Gastroesophageal sphincter (tissue), 4 donors: ENCODE measurements at places on chromosomes 1 and 21.
A peak's percentile ranks its signal among the peaks of the same experiment; 100 is the strongest.

DNA sequence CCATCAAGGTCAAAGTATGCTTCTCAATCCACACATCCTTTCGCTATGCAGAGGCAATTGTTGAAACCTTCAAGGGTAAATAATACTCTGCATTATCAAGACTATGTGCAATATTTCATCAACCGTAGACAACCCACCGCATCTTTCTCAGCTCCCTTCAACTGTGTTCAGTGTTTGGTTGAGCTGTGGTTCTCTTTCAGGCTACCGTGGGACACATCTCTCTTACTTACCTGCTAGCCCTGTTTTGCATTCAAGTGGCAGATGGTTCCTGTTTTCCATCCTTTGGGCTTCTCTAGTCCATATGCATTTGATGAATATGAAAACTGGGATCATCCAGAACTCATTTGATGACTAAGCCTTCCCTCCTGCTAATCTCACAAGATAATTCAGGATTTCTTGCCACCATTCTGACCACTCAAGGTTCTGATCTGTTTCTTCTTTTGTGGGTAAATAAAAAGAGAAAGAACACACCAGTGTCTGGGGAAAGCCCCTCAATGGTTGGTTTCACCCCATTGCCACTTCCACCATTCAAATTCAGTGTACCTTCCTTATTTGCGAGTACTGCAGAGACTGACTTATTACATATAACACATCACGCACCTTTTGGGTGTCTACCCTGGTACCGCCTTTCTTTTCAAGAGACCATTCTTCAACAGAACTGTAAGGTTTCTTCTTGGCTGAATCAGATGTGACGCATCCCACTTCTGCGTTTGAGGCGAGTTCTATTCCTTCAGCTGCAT lies 61.7 kb downstream of the BACE2 start:
- ATAC-seq: no peak

DNA sequence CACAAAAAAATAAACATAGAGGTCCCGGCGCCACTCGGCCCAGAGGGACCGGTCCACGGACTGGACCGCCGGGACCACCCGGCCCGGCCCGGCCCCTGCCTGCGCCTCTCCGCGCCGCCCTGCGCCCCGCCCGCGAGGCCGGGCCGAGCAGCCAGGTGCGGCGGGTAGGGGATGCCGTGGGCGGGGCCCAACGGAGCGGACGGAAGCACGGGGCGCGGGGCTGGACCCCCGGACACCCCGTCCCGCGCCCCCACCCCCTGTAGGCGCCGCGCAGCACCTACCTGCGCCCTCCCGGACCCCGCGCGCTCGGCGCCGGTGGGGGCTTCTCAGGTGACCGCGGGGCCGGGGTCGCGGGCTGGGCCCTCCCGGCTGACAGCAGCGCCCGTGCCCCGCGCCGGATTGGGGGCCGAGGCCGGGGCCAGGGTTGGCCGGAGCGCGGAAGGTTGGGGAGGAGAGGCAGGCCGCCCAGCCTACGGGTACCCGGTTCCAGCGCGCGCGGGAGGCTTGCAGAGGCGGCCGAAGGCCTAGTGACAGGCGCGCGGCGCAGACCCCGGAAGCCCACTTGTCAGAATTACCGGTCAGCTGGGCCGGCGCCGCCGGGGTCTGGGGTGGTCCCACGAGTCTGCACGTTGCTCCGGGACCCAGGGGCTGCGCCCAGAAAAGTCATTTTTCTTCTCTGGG lies 351.9 kb upstream of the CAMK1G start:
- ATAC-seq: no peak

DNA sequence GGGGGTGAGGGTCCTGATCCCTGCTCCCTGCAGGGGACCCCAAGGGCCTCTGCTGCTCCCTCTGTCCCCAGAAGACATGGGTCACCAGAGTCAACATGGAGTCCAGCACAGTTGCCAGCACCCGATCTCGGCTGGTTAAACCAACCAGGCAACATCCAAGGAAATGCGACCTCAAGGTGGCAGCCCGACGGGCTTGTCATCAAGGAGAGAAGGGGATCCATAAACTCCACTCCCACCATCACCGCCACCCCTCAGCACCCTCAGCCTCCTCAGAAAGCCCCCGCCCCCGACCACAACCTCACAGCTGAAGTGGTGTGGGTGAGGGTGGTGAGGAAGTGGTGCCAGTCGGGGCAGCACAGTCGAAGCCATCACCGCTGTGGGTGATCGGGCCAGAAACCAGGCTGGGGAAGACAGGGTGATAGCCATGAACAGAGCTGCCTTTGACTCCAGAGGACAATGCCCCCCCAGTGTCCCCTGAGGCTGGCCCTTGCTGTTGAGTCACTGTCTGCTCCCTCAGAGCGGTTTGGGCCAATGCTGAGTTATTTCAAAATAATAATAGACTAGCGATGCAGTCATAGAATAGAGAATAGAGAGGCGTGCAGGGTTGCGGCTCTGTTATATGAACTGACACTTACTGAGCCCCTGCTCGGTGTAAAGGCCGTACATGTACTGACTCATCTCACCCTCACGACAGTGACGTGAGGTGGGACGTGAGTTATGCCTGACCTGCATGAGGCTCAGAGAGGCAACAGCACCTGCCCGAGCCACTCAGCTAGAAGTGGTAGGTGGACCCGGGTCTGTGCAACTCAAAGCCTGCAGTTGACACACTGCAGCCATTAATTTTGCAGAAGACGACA lies 88.7 kb upstream of the IFFO2 start:
- no peak for ATAC-seq

DNA sequence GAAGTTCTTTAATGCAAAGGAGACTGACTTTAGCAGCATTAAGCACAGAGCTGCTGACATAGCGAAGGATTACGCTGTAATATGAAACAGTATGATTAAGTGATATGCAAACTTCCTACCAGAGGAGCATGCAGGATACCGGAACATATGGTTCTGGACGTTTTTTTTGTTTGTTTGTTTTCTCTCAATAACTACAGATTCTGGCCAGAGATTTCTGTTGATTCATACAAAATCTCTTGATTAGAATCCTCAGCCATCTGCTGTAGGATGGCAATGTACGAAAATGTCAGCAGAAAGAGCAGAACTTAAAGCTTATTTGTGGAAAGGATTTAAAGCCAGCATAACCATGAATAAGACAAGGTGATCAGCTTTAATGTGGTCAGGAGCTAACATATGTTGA lies 970.7 kb downstream of the KCNT2 start:
- ATAC-seq: no peak

- ATAC-seq: no peak
Measured at GRCh38 chr1:32052887-32053286, 19.9 kb upstream of the TMEM39B start.

DNA sequence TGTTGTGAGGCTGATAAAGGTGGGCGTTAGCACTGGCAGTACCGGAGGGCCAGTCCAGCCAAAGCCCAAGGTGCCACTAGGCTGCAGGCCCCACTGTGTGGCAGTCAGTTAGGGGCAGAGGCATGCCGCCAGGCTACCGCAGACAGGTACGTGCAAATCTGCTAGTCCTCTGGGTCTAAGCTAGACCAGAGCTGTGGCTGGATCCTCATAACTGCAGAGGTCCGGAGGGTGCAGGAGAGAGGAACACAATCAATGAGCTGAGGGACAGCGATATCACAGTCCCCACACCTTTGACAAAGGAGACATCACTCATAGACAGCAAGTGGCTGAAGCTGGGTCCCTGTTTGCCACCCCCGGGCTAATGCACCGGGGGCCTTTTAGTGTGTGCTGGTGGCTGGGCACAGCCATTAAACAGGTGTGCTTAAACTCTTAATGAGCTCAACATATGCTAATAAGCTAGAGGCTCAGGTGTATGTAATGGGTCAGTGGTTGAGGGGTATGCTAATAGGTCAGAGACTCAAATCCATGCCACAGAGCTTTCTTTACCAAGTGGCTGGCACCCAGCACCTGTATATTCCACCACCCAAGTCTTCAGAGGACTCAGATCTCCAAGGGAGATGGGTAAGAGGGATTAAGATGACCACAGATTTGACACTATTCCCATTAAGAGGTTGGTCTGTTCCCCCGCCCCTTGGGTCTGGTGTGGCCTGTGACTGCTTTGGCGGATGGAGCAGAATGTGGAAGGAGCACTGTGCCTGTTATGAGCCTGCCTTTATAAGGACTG lies 82.0 kb downstream of the GLIS1 start:
- ATAC-seq: no peak

GRCh38 chr21:17512253-17513213 lies at the start of gene CXADR:
Gene CXADR, plus strand, starts transcription at chr21:17513043. Its CDS starts 87 bp downstream, at chr21:17513130.
- peak; percentile 59 for ATAC-seq

DNA sequence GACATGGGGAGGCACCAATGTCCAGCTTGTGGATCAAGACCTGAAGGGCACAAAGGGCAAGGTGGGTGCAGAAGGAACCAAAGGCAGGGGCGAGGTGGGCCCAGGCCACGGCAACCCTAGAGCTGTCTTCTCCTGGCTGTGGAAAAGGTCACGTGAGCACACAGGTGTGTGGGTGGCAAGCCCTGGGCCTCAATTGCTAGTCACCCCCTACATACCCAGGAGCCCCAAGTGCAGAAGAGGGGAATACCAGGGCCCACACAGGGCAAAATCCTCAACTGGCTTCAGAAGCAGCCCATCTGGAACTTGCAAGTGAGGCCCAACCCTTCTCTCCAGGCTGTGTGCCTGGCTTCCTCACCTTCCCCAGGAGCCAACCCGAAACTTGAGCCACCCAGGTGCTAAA lies 25.6 kb downstream of the ZBTB17 start:
- no peak for ATAC-seq

GRCh38 chr1:232059726-232060374 lies 433.3 kb downstream of the DISC1 start:
- ATAC-seq: no peak

- no peak for ATAC-seq
Measured at GRCh38 chr1:211944733-211945500, 90.4 kb downstream of the INTS7 start.

DNA sequence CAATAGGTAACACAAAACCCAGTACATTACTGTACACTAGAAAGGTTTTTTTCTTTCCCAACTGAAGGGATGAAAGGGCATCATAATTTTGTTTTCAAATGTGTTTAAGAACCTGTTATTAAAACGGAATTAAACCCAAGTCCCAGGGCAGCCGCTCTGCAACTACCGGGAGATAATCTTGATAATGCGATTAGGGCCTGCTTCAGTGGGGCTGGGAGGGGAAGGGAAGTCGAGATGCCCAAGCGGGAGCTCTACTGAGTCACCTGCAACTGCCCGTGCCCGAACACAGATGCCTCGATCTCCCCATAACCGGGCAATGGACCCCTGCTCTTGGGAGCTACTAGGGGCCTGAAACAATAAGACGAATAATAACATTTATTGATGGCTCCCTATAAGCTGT lies 61.4 kb downstream of the KAZN start:
- no peak for ATAC-seq

- no peak for ATAC-seq
Measured at GRCh38 chr1:162663086-162663485, 30.8 kb downstream of the DDR2 start.

DNA sequence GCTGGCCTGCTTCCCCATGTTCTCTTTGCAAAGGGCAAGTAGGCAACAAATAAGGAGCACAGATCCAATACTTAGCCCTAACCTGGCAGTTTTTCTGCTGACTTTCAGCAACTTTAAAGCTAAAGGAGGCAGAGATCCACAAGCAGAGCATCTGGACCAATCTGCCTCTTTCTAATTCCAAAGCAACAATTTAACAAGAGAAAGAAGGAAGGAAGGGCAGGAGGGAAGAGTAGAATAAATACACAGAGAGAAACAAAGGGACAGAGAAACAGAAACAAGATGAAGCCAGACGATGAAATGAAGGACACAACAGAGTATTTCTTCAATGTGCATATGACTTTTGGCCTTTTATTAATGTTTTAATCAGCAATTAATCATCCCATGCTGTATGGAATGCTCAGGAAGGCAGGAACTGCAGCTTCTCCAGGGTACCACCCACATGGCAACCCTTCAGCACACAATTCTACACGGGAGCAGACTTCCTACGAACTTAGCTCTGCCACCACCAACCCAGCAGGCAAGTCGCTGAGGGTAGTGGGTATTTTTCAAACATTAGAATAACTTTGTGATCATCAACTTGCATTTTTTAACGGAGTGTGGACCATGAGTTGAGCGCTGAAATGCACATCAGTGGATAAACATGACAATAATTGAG lies 15.3 kb downstream of the CLCC1 start:
- peak; percentile 51 for ATAC-seq

DNA sequence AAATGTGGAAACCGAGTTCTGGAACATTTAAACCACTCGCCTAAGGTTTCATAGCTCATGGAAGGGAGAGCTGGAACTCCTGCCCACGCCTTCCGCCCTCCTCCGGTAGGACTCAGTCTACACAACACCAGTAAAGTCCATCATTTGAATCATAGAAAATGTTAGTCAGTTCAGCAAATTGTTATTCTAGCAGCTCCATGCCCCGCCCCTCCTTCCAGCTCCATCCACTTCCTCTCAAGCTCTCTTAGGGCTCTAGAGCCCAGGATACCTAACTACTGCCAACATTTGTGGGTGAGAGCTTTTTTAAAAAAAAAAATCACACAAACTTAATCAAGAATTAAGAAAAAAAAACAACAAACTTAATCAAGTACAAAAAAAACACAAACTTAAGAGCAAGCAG lies 121.8 kb downstream of the TBX15 start:
- ATAC-seq: no peak

DNA sequence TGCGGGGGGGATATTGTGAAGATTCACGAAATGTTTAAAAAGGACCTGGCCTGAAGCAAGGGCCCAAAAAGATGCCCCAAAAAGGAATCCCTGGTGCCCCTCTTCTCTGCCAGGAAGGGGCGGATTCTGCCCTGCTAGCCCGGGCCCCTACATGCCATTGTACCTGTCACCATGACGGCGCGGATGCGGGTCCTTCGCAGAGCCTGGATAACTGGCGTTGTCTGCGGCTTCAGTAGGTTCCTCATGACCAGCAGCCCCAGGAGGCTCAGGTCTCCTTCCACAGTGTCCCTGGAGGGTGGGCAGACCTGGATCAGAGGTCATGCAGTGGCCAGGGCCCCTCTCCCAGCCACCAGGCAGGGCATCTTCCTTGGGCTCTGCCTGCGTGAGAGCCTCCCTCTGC lies 11.2 kb upstream of the MFAP2 start:
- no peak for ATAC-seq

- ATAC-seq: no peak
Measured at GRCh38 chr1:115306146-115306545, 31.9 kb downstream of the NGF start.

- ATAC-seq: no peak
Measured at GRCh38 chr1:77756052-77756754, 3.4 kb downstream of the USP33 start.

- ATAC-seq: no peak
Measured at GRCh38 chr1:225257081-225257480, 170.8 kb downstream of the LBR start.

DNA sequence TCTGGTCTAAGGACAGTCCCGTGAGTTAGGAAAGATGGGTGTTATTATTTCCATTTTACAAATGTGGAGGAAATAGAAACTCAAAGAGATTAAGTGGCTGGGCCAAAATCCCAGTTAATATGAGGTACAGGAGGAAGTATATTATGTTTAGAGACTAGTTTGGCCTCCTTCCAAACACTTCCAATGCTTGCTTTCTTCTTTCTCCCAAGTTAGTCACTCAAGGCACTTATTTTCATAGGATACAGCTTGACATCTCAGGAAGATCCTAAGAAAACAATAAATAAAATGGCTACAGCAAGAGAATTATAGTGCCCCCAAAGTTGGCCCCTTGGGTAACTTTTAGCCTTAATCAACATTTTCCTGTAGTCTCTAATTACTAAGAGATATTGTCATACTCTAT lies 47.5 kb upstream of the IPO9 start:
- ATAC-seq: no peak
